ENCODE measurements at places on chromosomes 7 and 10.

- peak; percentile 44 for DNase-seq
These were observed 123.2 kb downstream of the TACC2 start for GRCh38 chr10:122112021-122112616.

DNA sequence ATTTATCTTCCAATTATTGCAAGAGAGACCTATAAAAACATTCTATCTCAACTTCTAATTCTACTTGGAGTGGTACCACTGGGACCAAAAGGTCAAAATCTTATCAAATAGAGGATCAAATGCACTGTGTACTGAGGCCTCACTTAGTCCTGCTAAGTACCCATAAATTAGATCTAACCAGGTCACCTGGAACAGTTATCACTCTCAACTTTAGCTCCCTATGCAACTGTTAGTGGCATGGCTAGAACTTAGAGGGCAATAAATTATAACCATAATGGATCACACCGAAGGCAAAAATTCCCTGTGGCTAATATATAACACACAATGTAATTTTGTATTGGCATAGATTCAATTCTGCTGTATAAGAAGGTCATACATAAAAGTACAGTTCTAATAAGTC, 428.9 kb downstream of the PCDH15 start:
- no peak for DNase-seq

DNA sequence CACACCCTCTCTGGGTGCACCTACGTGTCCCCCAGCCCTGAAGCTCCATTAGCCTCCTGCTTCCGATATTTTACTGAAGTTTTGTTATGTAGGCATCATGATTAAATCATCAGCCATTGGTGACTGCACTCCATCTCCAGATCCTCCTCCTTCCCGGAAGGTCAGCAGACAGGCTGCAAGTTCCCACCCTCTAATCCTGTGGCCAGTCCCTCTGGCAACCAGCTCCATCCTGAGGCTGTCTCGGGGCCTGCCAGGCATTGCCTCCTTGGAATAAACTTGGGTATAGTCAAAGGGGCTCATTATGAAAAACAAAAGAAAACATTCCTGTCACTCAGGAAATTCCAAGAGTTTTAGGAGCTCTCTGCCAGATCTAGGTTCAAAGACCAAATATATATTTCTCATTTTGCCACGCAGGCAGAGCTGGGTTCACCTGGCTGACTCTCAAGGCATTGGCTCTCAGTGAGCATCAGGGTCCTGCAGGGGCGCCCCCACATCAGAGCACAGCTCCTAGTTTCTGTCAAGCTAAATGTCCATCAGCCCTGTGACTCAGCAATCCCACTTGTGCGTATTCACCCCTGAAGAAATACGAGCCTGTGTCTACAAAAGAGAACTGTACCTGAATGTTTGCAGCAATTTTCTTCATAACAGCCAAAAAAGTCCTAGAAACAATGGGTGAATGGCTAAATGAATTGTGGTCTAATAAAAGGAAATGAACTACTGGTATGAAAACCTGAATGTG, 27.4 kb upstream of the TMEM72 start:
- no peak for DNase-seq

DNA sequence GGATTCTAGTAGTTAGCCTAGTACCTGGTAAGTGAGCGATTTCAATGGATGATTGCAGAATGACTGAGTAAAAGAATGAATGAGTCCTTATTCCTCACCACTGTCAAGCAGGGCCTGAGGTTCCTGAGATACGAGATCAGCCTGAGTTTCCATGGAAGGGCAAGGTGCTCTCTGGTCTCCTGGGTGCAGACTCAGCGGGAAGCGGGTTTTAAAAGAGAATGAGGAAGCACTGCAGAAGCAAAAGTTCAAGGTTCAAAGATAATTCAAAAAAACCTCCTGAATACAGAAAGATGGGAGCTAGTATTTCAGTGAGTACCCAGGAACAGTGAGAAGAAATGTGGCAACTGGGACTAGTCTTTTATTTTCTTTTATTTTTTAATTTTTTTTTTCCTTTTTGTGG, 4.3 kb downstream of the ZNF3 start:
- DNase-seq, result no peak

DNA sequence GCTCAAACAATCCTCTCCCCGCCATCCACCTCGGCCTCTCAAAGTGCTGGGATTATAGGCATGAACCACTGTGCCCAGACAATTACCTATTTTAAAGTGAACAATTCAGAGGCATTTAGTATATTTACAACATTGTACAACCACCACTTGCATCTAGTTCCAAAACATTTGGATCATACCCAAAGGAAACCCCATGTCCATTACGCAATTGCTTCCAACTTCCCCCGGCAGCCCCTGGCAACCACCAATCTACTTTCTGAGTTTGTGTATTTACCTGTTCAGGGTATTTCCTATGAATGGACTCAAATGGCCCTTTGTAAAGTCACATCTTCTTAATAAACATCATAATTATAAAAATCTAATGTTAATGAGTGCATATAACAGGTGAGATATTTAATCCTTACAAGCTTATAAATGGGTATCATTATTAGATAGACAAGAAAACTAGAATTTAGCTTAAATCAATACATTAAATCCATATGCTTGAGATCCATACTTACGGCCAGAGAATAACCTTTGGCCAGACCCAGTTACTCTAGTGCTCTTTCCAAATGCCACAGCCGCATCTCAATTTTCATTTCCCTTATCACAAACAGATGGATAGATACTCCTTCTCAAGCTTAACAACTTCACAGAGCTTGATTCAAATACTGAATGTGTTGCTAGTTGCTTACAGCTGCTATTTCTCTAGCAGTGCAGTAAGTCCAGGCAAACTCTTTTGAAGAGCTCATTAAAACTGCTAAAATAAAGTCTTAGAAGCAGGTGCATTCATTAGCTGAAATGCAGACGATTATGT, 133.4 kb upstream of the MKLN1 start:
- DNase-seq, result peak; percentile 14

- DNase-seq, result no peak
These were observed 108.0 kb upstream of the PPP2R2D start for GRCh38 chr10:131792809-131793208.

- DNase-seq, result peak; percentile 3
These were observed 80.9 kb downstream of the SHH start for GRCh38 chr7:155731380-155731779.

DNA sequence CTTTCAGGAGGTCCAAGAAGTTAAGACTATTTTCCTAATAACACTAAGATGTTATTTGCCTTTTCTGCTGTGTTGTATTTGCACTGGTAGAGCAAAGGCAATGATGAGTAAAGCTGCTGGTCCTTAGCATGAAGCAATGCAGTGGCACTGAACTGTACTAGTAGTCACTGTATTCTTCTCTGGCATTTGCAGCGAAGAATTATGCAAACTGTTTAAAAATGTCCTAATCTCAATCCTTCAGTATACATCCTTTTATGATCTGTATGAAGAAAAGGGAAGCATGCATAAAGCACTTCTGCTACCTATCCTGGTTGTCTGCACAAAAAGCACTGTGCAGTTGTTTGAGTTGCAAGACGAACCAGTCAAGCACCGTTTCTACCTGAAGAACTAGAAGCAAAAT, 20.4 kb downstream of the IGF2BP3 start:
- DNase-seq, result no peak

- no peak for DNase-seq
These were observed 448.8 kb downstream of the GRM8 start for GRCh38 chr7:126803990-126804389.

DNA sequence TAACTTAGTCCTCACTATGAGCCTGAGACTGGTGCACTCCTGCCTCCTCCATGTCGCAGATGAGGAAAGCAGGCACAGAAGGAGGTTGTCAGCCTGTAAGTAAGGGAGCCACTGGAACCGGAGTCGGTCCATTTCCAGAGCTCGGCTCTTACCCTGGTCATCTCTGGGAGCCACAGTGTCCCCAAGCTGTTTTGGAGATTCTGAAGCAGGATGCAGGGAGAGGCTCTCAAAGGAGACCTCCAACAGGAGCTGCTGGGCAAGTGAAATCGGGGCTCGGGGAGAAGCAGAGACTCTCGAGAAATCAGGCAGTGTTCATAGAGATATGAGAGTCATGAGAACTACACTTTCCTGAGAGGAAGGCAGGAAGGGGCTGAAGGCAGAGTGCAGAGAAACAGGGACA, 39.0 kb downstream of the VSTM4 start:
- DNase-seq, result no peak
